ENCODE measurements at places on chromosomes 6 and 20.

GRCh38 chr6:12955956-12956355 lies 239.4 kb downstream of the PHACTR1 start:
- DNase-seq, result no peak

DNA sequence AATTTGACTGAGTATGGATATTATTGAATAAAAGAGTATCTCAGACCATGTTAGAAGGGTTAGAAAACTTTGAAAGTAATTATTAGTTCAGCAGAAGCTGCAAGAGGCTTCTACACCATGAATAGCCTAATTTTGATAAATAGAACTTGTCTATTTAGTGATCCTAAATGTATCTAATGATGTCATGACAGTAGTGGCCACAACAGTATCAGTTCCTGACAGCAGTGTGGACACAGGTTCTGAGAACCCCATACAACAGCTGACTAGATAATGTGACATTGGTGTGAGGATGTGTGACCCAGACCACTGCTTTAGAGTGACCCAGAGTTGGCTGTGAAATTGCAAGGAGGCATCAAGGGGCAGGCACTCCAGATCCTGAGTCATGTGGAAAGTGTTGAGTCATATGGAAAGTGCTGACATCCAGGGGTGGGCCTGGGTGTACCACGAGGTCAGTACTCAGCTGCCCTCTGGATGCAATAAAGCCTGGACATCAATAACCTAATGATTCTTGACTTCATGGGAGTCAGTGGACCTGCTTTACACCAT lies 754.7 kb downstream of the DHX35 start:
- DNase-seq, result no peak

DNA sequence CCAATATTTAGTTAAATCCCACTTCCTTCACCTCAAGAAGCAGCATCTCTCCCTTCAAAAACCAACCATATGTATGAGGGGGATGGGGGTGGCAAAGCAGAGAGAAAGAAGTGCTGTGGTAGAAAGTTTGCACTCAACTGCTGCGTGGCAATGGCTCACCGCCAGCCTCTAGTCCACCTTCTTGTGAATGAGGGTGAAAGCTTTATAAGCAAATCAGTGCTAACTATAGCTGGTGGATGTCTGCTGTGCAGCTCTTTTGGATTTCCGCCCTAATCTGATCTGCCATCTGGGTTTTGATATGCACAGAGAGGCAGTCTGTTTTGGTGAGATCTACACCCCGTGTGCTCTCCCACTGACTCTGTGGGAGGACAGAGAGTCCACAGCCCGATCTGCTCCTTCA lies 281.2 kb upstream of the SUPT3H start:
- no peak for DNase-seq

DNA sequence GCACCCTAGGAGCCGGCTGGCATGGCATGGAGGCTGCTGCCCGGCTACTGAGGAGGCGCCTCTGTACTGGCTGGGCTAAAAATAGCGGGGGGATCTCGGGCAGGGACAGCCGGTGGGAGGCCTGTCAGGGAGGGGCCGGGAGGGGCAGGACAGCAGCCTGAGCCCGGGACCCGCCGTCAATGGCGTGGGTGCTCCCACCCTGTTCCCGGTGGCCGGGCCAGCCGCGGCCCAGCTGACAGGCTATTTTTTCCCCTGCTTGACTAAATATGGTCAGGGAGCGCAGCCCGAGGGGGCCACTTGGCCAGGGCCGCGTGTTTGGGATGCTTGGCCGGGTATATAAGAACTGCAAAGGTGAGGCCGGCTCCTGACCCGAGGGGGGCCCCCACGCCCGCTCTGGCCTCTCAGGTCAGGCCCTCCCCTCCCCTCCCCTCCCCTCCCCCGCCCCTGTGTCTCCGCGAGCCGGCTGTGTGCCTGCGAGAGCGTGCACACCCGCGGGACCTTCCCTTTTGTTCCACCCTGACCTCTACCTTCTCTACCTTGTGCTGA lies 74.4 kb upstream of the GATA5 start:
- no peak for DNase-seq

DNA sequence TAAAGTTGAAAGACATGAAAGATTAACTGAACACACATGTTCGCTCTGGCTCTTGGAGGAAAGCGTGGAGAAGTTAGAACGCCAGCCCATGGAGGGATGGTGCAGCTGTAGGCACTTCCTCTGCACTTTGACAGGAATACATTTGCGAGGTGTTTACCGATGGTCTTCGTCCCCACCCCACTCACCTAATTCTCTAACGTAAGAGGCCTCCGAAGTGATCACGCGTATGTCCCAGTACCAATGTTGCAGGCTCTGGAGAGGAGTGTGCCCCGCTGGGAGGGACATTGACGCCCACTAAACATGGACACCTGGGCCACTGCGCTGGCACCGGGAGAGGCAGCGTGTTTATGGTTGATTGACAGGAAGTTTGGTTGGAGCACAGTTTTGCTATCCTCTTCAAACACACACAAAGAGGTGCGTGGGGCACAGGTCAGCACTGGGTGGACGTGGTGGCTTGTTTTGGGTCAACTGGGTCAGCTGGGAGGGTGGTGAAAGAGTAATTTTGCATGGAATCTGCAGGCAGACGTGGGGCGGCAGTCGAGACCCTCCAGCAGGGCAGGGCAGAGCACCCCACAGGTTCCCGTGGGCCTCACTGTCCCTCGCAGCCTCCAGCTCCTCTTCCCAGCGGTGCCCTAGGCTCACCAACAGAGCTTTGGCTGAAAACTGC lies 110.1 kb downstream of the DLL1 start:
- no peak for DNase-seq

GRCh38 chr6:53029257-53029656 lies 34.2 kb upstream of the GSTA4 start:
- DNase-seq, result no peak

GRCh38 chr6:157316871-157317814 lies 6.2 kb downstream of the TMEM242 start:
- DNase-seq, result no peak

DNA sequence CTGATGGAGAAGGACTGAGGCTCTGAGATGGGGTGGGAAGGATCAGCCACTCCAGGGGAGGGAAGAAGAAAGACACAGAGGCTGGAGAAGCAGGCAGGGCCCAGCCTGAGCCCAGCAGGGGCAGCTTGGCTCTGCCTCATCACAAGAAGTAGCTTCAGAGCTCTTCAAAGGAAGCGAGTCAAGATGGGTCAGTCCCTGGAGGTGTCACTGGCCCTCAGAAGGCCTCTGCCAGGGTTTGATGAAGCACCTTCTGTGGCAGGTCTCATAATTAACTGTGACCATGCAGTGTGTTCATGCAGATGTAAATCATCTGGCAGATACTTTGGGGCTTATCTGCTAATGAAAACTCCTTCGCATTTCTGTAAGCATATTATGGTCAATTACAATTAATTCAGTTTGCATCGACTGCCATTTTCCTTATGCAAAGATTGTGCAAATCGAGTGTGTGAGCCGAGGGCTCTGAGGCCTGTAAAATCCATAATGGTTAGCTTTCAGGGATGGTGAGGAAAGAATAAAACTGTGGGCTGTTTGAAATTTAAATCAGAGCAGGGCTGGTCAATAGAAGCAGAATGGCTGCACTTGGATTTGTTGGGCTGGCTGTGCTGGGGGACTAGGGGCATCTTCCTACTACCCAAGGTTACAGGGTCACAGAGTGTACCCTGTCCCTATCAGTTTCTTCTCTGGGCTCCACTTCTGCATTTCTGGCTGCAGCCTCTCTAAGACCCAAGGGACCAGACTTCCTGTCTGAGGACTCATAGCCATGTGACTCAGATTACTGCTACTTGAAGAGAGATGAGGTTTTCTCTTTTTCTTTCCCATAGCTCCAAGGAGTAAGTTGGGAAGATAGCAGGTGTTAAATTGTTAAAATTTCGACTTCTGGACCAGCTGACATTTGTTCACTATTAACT lies 376.6 kb downstream of the DHX35 start:
- DNase-seq, result no peak

GRCh38 chr20:4633780-4634179 lies 87.9 kb upstream of the PRND start:
- DNase-seq, result no peak

GRCh38 chr6:13800615-13801014 lies 13.7 kb downstream of the MCUR1 start:
- DNase-seq, result no peak

DNA sequence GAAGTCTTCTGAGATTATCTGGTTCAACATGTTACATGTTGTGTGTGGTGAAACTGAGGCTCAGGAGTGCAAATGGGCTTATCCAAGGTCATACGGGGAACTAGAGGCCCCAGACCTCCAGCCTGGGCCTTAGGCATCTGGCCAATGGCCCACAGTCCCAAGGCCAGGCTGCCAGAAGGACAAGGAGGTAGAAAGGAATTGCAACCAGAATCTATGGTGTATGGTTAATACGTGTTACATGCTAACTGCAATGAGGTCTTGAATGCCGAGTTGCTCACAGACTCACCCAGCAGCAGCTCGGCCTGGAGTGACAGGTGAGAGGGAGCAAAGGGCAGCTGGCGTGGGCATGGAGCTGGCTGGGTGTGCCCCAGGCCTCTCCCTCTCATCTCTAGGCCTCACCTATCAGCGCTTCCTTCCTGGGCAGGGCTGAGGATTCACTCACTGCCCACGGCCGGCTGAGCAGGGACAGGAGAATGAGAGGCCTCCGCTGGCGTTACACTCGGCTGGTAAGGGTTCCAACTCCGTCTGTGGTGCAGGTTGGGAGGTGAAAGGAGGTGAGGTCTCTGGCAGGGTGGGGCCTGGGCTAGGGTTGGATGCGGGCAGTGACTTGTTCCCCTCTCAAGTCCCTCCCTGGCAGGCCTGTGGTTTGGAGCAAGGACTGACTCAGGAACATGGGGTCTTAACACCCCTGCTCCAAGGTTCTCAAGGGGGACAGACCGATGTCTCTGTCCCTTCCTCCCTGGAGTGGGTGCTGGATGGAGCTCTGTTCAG lies at the start of gene TLDC2:
TSS of gene TLDC2 (plus strand) at position 437 of the 771 bp plus-strand sequence. CDS start at position 474, 37 bp downstream.
- DNase-seq, result no peak

DNA sequence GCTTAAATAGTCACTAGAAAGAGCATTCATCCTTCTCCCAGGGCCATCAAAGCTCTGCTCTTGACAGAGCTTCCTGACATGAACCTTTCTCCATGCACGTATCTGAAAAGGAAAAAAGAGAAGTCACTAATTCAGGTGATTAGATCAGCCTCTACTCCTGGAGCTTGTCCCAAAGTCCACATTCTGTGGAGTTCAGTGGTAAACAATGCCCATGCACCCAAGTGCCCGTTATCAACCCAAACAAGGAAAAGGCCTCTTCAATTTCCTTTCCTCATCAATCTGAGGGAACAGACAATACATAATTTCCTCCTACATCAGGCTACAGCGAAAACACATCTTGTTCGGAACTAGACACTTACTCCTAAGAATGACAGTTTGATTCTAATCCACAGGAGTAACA lies 129.2 kb upstream of the PCSK2 start:
- no peak for DNase-seq

DNA sequence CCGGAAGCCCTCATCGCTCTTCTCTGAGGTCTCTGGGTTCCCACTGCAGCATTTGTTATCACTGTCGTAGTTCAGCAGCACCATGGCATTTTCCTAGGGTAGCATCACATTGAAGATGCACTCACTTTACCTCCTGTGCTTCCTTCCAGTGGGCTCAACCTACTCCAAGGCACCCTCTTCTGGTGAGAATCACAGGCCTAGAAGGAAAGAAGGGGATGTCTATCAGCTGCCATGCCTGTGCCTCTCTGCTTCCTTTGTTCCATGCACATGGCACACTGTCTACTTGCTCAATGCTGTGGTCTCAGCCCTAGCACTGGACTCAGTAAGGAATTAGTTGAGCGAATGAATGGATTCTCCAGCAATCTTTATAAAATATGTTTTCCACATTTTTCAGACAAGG lies 22.6 kb downstream of the CST4 start:
- no peak for DNase-seq

All from right renal pelvis (tissue), 4 donors.